ENCODE measurements at places on chromosomes 16 and 17.

GRCh38 chr16:6771956-6772355, 560.7 kb upstream of the RBFOX1 start:
- DNase-seq, result no peak

GRCh38 chr17:19456016-19456927, 45.2 kb downstream of the RNF112 start:
- no peak for DNase-seq

DNA sequence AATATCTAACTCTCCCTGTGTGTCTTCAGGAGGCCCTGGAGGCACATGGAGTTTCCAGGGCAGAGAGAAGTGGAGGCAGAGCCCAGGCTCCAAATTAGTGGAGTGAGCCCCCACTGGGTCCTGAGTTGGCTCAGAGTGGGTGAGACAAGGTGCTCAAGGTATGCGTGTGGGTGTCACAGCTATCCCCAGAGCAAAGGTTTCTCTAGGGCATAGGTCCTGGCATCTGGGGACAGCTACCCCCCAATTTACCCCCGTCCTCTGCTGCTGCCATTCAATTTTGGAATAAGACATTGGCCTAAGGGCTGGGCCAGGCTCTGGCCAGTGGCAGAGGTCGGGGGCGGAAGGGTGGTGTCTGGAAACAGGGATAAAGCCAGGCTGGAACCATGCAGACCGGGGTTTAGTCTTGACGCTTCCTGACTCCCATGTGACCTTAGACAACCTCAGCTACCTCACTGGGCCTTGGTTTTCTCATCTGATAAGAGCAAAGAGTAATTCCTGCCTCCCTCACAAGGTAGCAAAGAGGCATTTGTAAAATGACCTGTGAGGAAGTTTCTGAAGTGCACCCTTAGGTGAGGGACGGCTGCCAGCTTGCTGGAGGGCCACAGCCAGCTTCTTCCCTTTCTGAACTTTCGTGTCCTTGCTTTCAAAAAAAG, 78.2 kb upstream of the TMEM97 start:
- DNase-seq, result no peak

DNA sequence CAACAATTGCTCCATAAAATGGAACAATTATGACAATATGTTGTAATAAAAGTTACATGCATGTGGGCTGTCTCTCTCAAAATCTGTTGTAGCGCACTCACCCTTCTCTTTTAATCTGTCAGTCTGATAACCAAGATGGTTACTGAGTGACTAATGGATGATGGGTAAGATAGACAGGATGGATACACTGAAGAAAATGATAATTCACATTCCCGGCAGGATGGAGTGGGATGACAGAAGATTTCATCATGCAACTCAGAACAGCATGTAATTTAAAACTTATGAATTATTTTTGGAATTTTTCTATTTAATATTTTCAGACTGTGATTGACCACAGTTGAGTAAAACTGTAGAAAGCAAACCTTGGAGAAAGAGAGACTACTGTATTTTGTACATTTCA, 30.5 kb downstream of the CDH13 start:
- no peak for DNase-seq

GRCh38 chr17:62084585-62084984, 19.5 kb upstream of the MED13 start:
- DNase-seq, result no peak

GRCh38 chr17:48749621-48750553, 21.3 kb upstream of the HOXB13 start:
- no peak for DNase-seq

DNA sequence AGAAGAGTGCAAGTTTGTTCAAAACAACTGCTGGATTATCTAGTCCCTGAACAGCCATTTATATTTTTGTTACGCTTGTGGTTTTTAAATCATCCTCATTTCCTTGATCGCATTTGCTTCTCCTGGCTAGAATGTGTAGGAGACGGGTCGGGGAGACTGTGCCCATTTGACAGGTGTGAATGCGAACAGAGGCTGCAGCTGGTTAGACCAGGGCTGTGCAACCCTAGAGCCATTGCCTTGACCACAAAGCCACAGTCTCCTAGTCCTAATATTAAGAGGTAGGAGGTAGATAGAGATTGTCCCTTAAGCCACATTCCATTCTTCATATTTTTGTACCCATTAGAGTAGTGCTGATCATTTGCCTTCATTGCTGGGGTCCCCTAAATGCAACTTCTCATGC, 639.1 kb downstream of the WWOX start:
- no peak for DNase-seq

- no peak for DNase-seq
These were observed 10.1 kb upstream of the SPOP start for GRCh38 chr17:49687878-49688491.

DNA sequence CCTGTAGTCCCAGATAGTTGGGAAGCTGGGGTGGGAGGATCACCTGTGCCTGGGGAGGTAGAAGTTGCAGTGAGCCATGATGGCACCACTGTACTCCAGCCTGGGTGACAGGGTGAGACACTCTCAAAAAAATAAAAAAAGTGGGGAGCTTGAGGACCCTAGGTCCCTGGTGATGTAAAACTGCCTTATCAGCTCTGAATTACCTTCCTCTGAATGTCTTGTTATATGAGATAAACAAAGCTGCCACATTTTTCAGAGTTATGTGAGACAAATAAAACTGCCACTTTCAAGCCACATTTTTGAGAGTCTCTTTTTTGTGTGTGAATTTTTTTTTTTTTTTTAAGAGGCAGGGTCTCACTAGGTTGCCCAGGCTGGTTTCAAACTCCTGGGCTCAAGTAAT, 32.0 kb upstream of the B4GALNT2 start:
- DNase-seq, result no peak

DNA sequence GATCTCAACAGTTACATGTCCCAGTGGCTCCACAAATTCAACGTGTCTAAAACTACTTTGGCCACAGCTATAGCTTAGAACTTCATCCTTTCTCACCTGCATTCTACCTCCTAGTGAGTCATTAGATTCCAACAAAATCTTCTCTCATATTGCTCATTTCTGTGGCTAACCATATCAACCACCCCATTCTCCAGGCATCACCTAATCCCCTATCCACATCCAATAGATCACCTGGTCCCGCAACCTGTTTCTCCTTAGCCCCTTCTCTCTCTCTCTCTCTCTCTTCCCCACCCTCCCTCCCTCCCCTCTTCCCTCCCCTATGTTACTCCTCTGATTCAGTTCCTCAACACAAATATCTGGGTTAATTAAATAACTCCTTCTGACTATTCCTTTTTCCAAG, 64.6 kb downstream of the ANKFN1 start:
- DNase-seq, result no peak

GRCh38 chr16:25038239-25038954, 23.2 kb upstream of the ARHGAP17 start:
- no peak for DNase-seq

- no peak for DNase-seq
These were observed 1.0 kb upstream of the RHOT1 start for GRCh38 chr17:32141258-32141657.

- DNase-seq, result no peak
These were observed 1.8 kb upstream of the JMJD8 start for GRCh38 chr16:685967-686366.

DNA sequence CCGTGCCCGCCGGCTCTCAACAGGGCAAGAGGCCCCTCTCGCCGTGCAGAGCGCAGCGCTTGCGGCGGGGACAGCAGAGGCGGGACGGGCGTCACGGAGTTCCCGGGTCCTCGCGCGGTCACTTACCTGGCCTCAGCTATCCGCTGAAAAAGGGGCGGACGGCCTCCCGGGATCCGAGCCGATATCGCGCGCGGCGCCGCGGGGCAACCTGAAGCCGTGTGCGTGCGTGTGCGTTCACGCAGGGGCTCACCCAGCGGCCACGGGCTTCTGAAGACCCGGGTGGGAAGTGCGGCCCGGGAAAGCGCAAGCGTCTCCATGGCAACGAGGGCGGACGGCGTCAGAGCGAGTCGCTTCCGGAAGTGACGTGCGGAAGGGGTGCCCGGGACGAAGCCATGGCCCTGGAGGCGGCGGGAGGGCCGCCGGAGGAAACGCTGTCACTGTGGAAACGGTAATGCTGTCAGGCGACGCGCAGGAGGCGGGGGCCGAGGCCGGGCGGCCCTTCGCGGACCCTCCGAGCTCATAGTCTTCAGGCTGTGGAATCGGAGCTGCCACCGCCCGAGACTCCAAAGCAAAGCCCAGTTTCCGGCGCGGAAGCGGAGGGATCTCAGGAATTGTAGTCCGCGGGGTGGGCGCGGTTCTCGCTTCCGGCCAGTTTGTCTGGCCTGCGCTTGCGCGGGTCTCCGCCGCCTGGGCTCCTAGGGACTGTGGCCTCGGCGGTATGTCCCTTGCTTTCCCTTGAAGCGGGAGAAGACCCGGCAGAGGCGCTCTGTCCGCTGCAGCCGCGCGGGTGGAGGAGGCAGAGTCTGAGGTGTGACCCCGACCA, at the start of gene ENDOV:
ENDOV (plus strand) TSS at position 365 of the 823 bp plus-strand sequence; CDS start at position 393, 28 bp downstream.
- DNase-seq, result peak; percentile 90

- DNase-seq, result no peak
These were observed 14.9 kb downstream of the CDIP1 start for GRCh38 chr16:4523686-4524085.

DNA sequence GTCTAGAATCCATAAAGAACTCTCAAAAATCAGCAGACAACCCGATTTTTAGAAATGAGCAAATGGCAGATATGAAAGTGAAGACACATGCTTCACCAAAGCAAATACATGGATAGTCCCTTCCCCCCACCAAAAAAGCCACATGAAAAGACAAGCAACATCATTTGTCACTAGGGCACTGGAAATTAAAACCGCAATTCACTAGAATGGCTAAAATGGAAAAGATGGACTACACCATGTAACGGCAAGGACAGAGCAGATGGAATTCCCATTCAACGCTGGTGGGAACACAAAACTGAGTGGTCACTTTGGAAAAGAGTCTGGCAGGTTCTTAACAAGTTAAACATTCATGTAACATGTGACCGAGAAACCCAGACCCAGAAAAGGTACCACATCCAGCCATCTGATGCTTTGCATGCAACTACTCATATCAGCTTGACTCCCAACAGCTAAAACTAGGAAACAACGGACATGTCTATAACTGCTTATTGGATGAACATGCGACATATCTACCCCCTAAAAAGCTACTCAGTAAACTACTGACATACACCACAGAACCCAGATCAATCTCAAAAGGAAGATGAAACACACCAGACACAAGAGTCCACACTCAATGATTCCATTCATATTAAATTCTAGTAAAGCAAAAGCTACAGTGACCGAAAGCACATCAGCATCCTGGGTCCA, 132.6 kb downstream of the ZNF778 start:
- no peak for DNase-seq

DNA sequence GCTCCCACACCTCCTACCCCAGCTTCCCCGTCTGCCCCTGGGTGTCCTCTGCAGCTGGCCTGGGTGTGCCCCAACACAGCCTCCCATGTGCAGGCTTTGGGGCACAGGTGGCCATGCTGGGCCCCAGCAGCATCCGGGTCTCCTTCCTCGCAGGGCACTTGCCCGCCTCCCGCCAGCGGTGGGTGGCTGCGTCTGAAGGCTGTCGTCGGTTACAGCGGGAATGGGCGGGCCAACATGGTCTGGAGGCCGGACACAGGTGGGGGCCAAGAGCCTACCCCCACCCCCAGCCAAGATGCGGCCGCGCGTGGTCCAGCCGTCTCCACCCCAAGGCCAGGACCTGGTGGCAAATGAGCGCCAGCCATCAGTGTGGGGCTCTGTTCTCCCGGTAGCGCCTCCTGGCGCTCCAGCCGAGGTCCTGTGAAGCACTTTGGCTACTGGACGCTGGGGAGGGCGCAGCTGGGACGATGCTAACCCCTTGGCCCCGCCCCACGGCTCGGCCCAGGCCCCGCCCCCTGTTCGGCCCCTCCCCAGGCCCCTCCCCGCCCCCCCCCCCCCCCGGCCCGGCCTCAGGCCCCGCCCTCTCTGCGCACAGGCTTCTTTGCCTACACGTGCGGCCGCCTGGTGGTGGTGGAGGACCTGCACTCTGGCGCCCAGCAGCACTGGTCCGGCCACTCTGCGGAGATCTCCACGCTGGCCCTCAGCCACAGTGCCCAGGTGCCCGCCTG, 7.3 kb upstream of the RHOT2 start:
- peak; percentile 61 for DNase-seq

GRCh38 chr16:81510016-81510415, 65.4 kb downstream of the CMIP start:
- DNase-seq, result no peak

DNA sequence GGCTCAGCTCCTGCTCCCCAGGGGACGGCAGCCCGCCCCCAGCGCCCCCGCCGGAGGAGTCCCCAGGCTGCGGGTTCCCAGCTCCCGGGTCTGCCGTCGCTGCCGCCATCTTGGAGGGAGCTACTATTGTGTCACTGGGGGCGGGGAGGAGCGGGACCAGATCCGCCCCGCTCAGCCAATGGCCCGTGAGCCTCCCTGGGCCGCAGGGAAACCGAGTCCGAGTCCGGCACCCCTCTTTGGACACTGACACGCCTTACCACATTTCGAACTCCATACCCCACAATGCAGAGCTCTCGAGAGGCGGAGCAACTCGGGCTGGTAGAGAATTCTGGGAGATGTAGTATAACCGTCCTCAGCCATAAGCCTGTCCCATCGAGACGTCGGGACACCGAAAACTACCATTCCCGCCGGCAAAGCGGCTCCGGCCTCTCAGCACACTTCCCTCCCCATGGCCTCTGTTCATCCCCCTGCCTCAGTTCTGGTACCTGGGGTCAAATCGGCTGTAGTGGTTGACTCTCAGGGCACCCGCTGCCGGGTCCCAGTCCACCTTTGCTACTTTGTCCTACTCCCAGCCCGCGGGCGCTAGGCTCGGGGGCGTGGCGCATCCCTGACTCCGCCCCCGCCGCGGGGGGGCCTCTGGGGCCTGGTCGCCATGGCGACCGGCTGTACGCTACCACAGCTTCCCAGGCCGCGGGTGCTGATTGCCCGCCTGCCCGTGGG, at the start of the genes RANBP10 and TSNAXIP1:
RANBP10 (minus strand) TSS at position 133 of the 720 bp plus-strand sequence; CDS start at position 109, 24 bp downstream.
TSNAXIP1 (plus strand) TSS at position 462 of the 720 bp plus-strand sequence. CDS start 261 bp downstream, outside the sequence.
- peak; percentile 93 for DNase-seq

DNA sequence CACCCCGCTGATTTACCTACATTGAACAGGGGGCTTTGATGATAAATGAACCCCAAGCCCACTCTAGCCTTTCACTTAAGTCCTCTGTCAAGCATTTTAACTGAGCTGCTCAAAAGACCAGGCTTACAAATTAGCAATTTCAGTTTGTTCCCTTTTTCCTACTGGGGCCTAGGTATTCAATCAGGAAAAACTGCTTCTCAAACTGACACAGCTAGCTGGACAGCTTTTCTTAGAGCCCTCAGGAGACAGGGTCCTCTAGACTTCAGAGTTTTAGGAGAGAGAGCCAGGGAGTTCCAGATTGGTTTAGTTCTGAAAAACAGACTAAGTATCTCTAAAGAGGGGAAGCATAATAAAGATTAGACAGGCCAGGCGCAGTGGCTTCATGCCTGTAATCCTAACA, 6.2 kb upstream of the HEXIM2 start:
- no peak for DNase-seq
